Upper lobe of right lung (tissue), 1 donor: ENCODE measurements at places on chromosomes 12 and 14. TPM values are rescaled to one million over a fixed set of nuclear protein-coding genes. Genes with fewer than 3 reads are reported as not detected.
A peak's percentile ranks its signal among the peaks of the same experiment; 100 is the strongest.

RGS6 gene
- total RNA-seq, result 2.6 TPM

- DNase-seq, result no peak
- peak overlapping the region; percentile 36 for H3K27ac ChIP-seq
- H3K4me1 ChIP-seq, result peaks cover 5% of the 10 kb centered on the region
- no peak overlapping the region for H3K4me3 ChIP-seq
- no peaks in the 10 kb centered on the region for H3K36me3 ChIP-seq
Measured at GRCh38 chr12:88241862-88242570, 99.9 kb downstream of the TMTC3 start.

DNA sequence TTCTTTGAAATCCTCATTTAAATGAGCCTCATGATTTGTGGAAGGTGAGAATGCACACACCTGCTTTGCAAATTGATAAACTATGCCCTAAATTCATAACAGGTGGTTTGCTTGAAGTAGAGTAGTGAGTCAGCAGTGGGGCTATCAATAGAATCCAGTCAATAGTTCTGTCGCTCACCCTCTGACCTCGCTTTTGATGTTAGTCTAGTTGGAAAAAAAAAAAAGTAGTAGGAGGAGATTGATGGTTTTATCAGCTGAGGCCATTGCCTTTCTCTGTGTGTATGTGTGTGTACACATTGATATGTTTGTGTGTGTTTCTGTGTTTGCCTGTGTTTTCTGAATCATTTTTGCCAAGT, 267.3 kb downstream of the SNAPC1 start:
- DNase-seq, result no peak
- H3K36me3 ChIP-seq, result no peaks in the 10 kb centered on the region
- H3K27ac ChIP-seq, result no peak overlapping the region
- H3K4me1 ChIP-seq, result no peaks in the 10 kb centered on the region

DNA sequence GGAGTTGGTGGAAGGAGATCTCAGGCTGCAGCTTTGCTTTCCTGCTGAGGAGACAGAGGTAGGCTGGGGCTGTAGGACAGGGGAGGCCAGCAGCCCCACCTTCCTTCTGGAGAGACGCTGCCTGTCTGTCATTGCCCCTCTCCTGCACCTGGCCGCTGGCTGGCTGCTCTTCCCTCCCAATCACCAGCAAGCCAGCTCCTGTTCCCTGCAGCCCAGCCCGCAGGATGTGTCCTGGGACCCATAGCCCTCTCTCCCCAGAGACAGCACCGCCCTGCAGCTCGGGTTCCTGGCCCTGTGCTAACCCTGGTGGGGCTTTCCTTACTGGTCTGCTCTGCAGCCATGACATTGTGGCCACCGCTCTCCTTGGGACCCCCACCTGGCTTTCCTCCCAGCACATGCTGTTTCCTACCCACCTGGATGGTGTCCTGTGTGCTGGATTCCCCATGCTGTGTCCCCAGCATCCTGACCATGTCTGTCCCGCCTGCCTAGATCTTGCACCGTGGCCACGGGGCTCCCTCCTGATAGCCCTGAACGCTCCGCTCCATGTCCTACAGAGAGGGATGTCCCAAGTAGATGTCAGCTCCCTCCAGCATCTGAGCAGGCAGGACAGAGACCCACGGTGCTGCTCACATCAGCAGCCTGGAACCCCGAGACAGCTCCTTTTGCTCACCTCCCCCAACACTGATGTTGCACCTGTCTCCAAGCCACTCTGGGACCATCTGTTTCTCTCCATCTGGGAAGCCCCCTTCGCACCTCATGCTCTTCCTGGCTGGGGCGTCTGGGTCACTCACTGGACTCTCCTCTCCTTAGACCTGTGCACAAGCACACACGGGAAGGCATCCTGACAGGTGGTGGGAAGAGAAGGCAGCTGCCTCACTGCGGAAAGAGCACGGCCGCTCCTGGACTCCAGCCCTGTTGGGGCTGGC, 1.1 kb upstream of the MTA1 start:
- H3K4me3 ChIP-seq, result peak overlapping the region; percentile 72
- H3K27me3 ChIP-seq, result no peaks in the 10 kb centered on the region
- H3K27ac ChIP-seq, result no peak overlapping the region

DNA sequence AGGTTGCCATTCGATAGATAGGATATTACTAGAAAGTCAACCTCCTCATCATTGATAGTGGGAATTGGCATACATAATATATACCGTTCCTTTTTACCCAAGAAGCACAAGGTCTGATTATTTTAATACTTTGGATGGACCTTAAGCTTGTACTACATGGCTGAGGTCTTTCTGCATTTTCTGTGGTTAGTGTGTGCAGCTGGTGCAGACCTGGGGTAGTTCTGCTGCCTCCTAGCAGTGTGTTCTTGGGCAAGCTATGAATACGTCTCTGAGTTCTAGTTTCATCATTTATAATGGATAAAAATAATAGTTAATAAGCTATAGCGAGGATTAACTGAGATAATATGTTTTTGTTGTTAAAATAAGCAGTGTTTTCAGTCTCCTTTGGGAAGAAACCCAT, 2.2 kb downstream of the ZDHHC17 start:
- H3K4me3 ChIP-seq, result no peak overlapping the region
- H3K27me3 ChIP-seq, result no peaks in the 10 kb centered on the region
- no peaks in the 10 kb centered on the region for H3K36me3 ChIP-seq
- no peak overlapping the region for H3K27ac ChIP-seq
- peaks cover 42% of the 10 kb centered on the region for H3K4me1 ChIP-seq
- no peak for DNase-seq
